Skin of body (tissue), 3 donors: ENCODE measurements at places on chromosomes 11 and 22.
A peak's percentile ranks its signal among the peaks of the same experiment; 100 is the strongest.

- DNase-seq = no peak
Measured at GRCh38 chr11:23765682-23766252, 731.1 kb upstream of the LUZP2 start.

GRCh38 chr22:26968859-26969523 lies 311.6 kb downstream of the MIAT start:
- DNase-seq = no peak

- no peak for DNase-seq
Measured at GRCh38 chr11:111406589-111406988, 27.5 kb upstream of the POU2AF1 start.

DNA sequence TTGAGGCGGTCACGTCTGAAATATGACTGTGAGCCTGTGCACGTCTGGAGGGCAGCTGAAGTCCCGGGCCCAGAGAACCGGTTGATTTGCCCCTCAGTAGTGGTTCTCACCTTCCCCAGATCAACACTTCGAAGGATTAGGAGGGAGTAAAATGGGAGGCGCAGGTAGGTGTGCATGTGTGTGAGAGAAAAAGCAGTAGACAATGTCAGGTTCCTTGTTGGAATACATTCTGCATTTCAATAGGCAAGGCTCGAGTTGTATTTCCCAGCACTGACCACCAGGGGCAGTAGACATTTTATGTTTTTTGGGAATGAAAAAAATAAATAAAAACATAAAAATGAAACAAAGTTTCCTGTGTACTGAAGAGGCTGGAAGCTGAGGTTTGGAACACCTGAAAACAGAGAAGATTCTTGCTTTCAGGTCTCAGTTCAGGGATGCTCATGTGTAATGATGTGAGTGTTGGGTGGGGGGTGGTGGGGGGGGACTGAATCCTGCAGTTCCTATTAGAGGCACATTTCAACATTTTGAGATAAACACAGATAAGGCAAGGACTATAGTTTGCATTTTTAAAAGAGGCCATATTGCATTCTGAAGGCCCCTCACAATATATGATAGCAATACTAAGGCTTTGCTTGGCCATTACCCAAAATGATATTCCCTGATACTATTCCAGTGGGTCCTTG lies 333.9 kb downstream of the CADM1 start:
- DNase-seq = no peak

GRCh38 chr11:12686246-12687060 lies 12.2 kb downstream of the TEAD1 start:
- no peak for DNase-seq

DNA sequence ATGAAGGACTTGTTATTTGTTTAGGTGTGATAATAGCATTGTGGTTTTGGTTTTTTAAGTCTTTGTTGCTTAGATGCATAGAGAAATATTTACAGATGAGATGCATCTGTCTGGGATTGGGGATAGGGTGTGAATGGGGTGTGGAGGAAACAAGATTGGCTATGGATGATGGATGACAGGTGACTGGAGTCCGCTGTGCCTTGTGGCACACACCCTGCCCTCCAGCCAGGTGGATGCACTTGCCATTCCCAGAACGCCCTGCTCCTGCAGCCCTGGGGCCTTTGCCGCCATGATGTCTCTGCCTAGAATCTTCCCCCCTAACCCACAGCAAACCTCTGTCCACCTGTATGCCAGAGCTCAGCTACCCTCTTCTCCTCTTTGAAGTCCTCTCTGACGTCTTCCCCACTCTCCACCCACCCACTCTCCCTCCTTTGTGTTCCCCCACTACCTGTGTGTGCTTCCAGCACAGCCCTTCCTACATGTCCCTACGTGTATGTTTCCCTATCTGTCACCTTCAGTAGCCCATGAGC lies 54.7 kb downstream of the WNT11 start:
- DNase-seq = no peak

DNA sequence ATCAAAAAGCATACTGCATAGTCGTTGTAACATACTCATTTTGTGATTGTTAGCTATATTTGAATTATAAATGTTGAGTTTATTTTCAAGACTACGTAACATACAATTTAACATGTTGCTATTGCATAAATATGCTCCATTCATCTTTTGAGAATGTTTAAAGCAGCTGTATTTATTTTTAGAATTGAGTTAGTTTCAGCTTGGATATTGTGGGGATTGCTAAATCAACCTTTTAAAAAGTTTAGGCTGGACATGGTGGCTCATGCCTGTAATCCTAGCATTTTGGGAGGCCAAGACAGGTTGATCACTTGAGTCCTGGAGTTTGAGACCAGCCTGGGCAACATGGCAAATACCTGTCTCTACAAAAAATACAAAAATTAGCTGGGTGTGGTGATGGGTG lies 288.1 kb downstream of the DYNC2H1 start:
- no peak for DNase-seq

DNA sequence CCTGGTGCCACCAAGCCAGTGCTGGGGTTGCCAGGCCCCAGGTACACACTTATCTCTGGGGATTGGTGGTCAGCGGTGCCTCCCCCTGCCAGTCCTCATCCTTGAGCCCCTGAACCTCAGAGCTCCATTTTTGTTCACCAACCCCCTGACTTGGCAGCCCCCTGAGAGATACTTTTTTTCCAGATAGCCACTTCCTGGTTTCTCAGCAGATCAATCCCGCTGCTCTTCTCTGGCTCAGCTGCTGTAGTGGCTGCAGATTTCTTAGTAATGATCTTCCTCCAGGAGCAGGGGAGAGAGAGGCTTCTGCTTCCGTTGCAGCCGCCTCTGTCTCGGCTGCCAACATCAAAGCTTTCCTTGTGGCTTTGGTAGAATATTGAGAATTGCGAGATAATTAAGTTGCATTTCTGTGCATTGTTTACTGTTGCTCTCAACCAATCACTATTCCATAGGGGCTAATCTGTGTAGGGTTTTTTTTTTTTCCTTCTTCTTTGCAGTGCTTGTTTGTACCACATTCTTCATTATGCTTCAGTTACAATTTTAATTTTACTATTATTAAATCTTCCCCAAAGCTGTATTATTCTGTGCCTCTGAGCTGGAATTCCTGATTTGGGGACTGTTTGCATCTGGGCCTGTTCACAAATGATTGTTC lies 92.1 kb downstream of the PKNOX2 start:
- no peak for DNase-seq

- DNase-seq = no peak
Measured at GRCh38 chr22:39593066-39593930, 22.7 kb downstream of the CACNA1I start.

GRCh38 chr11:37449146-37449545 lies 851.1 kb upstream of the RAG2 start:
- DNase-seq = no peak

GRCh38 chr11:119680541-119681360 lies 48.2 kb downstream of the NECTIN1 start:
- peak; percentile 42 for DNase-seq

DNA sequence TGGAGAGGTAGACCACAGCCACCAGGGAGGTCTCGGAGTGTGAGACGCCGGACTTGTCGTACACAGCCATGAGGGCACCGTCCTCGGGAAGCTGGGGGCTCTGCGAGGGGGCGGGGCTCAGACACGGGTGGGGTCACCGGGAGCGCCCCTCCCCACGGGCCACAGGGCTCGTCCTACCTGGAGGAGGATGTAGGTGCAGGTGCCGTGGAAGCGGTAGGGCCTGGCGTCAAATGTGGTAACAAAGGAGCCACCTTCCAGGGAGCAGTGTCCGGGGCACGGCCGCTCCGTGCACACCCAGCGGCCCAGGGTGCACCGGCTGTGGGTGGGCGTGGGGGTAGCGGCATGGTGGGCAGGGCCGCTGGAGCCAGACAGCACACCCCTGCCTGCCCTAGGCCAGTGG lies 7.5 kb downstream of the MUC6 start:
- DNase-seq = no peak

DNA sequence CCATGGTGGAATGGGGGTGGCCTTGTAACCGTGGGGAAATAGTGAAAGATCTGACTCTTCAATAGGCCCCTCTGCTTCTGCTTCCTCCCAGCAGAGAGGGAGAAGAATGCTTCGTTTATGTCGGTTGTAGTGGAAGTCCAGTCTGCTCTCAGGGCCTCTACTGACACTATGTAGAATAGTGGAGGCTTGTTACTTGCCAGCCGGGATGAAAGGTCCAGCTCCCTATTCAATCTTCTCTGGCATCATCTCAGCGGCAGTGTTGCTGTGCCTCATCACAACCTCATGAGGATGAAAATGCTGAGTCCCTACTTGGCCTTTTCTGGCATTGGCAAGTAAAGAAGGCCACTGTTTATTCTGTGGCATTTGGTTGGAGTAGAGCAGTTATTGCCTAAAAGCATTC lies 820.9 kb upstream of the TENM4 start:
- no peak for DNase-seq

DNA sequence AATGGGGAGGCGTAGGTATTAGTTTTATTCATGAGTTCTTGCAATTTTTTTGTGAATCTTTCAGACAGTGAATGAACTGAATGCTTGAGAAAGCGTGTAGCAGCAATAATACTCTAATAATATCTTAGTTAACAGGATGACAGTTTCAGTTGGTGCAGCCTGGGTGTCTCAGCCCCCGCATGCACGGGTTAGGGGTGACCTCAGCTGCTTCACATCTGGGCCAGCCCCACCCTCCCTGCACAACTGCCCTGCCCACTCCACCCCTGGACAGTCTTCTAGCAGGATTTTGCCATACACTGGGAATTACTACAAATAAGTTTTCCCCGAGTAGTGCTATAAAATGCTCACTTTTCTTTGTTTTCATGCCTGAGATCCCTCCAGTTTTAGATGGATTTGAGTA lies 83.2 kb downstream of the ST3GAL4 start:
- DNase-seq = no peak

DNA sequence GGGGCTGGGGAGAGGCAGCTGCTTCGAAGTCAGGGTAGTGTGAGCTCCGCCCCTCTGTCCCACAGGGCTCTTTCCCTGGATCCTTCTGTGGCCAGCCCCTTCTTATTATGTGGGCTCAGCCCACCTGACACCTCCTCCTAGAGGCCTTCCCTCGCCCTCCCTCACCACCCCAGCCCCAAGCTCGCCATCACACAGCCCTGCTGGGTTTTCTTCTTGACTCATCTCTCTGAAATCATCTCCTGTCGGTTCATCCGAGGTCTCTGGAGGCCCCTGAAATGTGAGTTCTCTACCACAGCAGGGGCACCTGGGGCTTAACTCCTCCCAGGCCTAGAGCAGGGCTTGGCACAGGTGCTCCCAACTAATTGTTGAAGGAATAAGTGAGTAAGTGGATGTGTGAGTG lies 65.2 kb downstream of the CACNA1I start:
- DNase-seq = no peak

GRCh38 chr22:44623771-44624510 lies 78.1 kb upstream of the PRR5 start:
- no peak for DNase-seq

DNA sequence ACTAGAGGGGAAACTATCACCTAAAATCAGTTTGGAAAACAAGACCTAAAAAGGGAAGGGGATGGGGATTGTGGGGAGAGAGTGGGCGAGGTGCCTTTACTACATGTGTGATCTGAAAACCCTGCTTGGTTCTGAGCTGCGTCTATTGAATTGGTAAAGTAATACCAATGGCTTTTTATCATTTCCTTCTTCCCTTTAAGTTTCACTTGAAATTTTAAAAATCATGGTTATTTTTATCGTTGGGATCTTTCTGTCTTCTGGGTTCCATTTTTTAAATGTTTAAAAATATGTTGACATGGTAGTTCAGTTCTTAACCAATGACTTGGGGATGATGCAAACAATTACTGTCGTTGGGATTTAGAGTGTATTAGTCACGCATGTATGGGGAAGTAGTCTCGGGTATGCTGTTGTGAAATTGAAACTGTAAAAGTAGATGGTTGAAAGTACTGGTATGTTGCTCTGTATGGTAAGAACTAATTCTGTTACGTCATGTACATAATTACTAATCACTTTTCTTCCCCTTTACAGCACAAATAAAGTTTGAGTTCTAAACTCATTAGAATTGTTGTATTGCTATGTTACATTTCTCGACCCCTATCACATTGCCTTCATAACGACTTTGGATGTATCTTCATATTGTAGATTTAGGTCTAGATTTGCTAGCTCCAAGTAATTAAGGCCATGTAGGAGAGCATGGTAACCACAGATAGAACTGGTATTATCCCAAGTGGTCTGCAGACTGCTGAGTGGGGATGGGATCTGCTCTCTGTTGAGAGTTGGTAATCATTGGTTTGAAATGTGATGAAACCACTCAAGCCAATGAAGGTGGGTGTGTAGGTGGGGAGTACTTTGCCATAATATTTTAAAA lies 3.6 kb downstream of the NEAT1 start:
- DNase-seq = peak; percentile 74
